CD8-positive, alpha-beta T cell (primary cell): ENCODE measurements at places on chromosomes 1 and 21.

DNA sequence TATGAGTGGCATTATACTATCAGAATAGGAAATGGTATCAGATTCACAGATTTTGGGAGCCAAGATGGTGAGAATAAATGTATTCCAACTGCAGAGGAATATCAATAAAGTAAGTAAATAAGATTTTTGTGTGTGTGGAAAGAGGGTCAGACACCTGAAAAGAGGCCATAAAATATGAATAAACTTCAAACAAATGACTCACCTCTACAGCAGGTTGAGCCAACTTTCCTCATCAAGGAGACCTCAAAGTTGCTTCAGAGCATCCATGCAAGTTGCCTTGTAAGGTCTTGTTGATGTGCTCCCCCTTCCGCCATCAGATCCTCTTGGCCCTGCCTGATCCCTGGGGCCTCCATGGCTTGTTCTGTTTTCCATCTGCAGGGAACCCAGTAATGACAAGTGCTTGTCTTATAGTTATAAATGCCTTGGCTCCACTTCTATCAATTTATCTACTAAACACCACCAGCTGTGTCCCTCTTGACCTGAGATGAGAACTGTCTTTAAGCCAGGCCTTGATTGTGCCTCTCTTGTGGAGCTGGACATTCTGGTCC is 775.6 kb downstream of the LTN1 start:
- DNase-seq: no peak

- no peak for DNase-seq
Observed at GRCh38 chr1:234093741-234094140, 189.3 kb downstream of the SLC35F3 start.

DNA sequence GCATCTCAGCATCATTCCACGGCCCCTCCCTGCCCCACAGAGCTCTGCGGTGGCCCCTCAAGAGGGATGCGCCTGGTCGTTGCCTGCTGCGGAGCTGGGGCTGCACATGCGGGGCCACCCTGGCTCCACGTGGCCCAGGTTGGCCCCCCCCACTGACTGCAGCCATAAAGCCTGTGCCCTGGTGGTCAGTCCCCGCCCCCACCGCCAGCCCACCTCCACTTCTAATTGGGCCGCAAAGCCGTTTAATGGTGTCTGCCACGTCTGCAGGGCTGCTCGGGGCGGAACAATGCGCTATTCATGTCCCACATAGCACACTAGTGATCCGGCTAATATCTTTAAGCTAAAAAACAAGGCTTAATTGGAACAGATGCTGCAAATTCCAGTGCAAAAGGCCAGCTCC is 33.5 kb upstream of the ACTRT2 start:
- no peak for DNase-seq

DNA sequence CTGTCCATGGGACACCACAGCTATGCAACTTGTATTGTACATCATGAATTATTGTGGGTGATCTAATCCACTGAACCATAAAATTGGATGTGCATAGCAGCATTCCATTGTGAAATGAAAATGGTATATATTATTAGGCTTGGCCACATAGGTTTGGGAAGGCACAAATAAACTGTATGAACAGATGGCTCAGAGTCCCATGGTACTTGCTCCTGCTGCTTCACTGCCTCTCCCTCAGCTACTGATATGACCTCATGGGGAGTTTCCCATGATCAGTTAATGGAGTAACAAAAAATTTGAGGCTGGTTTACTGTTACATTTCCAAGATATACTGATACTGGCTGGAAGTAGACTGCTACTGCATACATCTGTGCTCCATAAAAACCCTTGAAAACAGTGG is 152.7 kb upstream of the NEGR1 start:
- DNase-seq: no peak

DNA sequence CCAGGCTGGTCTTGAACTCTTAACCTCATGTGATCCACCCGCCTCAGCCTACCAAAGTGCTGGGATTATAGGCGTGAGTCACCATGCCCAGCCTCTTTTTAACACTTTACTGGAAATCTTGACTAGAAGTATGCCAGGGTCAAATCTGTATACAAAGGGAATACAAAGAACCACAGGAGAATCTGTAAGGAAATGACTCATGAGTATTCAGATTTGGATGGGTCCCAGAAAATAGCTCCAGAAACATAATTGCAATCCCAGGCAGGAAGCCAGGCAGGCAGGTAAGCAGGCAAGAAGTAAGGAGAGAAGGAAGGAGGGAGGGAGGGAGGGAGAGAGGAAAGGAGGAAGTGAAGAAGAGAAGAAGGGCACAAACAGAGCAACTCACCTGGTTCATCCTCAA is 22.8 kb upstream of the TIAM1 start:
- DNase-seq: no peak

GRCh38 chr1:147840909-147841308 is 61.7 kb upstream of the GJA8 start:
- no peak for DNase-seq

GRCh38 chr1:19918057-19918456 is 5.4 kb downstream of the PLA2G2E start:
- DNase-seq: peak; percentile 86

GRCh38 chr1:85019994-85020393 is 23.1 kb upstream of the MCOLN2 start:
- no peak for DNase-seq

DNA sequence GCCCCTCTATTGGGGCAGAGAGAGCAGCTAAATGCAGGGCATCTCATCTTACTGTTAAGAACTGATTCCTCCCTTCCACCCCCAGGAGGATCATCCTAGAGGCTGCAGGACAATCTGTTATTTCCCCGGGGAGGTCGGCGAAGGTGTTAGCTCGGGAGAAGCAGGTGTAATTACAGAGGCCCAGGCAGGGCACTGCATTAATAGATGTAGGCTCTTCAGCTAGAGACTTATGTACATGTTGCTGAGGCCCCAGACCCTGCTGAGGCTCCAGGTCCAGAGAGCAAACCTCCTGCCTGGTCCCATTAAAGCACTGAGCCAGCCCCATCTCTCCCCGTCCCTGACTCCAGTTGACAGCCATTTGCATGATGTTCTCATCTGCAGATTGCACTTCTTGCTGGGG is 320.3 kb upstream of the VAMP3 start:
- no peak for DNase-seq

GRCh38 chr1:240351690-240352089 is 260.0 kb downstream of the FMN2 start:
- DNase-seq: no peak

GRCh38 chr1:218123968-218124367 is 161.1 kb upstream of the RRP15 start:
- no peak for DNase-seq

DNA sequence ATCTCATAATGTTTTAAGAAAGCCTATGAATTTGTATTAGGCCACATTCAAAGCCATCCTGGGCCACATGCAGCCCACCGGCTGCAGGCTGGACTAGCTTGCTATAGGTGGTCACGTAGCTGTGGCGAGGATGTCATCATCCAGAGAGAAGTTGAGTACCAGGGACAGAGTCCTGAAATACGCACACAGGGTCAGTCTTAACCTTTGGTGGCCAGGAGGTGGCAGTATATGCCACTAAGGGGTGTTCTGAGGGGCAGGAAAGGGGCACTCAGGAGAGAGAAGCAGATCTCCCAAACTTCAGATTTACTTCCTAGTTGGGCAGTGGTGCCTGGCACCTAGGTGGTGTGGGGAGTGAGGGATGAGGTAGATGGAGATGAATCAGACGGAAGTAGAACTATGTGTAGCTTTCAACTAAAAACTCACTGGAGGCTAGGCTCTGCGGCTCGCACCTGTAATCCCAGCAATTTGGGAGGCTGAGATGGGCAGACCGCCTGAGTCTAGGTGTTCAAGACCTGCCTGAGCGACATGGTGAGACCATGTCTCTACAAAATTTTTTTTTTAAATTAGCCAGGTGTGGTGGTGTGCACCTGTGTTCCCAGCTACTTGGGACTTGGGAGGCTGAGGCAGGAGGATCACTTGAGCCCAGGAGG is 16.3 kb upstream of the CDK18 start:
- DNase-seq: peak; percentile 54

DNA sequence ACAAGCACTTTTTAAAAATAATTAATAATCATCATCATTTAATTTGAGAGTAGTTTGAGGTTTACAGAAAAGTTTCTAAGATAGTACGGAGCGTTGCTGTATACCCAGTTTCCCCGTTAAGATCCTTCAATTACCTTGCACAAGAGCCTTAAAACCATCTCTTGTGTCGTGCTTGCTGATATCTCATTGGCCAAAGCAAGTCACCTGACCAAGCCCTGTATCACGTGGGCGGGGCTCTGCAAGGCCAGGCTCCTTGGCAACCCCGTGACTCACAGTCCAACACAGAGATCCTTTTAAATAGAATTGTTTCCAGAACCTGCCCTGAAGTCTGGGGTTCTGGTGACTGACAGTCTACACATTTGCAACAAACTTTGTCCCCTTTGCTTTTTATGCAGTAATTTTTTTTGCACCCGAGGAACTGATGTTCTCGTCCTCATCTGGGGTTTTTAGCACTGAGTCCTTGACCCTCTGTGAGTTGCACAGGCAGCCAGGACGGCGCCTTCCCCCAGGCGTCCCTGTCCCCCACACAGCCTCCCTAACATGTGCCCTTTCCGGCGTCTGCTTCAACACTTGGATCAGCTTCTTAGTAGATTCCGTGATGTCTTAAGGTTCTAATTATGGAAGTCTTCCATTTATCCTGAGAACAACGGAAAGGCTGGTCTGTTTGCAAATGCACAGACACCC is 183.3 kb upstream of the TMEM51 start:
- no peak for DNase-seq

GRCh38 chr1:76122271-76122670 is 47.7 kb downstream of the ST6GALNAC3 start:
- DNase-seq: no peak

DNA sequence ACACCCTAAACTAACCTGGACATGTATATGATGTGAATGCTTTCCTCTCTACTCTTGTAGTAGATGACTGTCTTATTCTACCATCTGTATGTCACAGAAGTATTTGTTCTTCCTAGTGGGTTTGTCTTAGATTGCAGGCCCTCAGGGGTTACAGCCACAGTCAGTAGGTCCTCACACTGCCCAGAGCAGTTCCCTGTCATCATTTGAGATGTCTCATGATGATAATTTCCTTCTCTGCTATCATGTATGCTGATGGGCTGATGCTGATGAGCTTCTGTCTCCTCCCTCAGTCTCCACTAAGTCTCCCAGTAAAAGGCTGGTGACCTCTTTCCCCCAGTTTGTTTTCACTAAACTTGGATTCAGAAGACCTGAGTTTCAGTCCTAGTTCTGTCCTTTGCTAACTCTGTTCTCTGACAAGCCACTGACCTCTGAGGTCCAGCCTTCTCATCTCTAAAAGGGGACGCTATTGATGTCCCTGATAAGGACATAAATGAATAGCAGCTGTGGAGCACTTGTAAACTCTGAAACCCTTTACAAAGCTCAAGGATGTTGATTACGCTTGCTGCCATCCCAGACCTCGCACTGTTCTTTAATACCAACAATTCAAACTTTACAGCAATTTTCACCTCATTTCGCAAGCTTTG is 3.1 kb upstream of the ETV3 start:
- DNase-seq: no peak

DNA sequence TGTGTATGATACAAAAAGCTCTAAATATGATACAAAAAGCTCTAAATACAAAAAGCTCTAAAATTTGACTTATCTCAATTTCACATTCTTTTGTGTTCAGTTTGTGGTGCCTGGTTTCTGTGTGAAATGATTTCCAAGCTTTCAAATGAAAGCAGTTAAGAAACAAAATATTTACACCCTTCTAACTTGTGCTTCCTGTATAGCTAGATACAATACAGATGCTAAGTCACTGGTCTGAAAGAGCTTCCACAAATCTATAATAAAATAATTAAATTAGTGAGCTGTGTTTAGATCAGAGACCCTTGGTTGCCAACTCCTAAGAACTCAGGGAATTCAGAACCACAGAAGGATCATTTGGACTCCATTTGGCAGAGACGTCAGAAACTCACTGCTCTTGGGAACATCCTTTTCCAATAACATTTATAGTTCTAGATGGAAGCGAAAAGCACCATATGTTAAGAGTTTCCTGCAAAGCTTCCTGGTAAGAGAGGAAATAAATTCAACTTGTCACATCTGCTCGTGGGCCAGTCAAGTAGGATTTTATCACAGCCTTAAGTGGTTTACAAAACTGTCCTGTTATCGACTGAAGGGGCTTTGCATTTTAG is 1079.1 kb downstream of the ADGRL2 start:
- DNase-seq: no peak

DNA sequence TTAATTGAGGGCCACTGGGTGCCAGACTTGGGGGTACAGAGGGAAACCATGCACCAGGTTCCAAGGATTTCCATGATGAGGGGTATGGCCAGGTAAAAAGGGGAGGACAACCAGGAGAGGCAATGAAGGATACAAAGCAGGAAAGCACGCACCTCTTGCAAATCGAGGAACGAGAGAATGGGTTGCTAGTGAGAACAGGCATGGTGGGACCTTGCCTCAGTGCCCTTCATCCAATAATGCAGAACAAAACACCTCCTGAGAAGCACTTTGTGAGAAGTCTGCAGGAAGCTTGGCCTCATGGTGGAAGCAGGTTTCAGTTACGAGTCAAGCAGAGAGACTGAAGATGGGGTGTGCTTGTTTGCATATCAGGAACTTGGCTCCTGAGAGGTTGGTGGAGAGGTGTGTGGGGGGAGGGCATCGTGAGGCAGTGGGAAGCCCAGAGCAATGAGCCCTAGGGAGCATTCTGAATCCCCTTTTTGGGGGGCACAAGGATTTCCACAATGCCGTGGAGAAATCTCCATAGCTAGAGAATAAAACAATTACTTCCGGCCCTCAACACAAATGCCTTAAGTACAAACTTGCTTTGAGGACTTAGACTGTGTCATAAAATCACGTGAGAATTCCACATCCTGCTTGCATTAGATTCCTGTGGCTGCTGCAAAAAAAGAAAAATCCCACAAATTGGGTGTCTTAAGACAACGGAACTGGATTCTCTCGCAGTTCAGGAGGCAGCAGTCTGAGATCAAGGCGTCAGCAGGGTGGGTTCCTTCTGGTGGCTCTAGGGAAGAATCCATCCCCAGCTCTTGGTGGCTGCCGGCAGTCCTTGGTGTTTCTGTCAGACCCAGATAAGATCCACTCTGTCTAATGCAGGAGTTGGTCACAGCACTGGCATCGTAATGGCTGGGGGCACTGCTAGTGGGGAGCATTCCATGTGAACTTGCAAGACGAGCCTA is 54.9 kb upstream of the BACE2 start:
- no peak for DNase-seq

DNA sequence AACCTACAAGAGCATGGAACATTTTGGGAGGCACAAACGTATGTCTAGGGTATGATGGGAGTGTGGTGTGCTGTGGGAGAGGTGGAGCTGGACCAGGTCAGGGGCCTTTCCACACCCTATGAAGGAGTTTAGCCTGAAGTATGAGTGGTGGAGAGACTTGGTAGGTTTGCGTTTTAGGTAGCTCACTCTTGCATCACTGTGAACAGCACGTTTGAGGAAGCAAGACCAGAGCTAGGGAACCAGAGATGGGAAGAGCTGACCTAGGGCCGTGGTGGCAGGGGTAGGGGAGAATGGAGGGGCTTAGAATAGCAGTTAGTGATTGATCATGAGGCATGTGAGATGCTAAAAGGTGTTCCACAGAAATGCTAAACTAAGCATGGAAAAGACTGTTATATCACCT is 25.1 kb upstream of the ZFP69B start:
- no peak for DNase-seq
